ENCODE measurements at places on chromosomes 1 and 21.

- no peak for DNase-seq
These were observed 139.8 kb downstream of the SPATA17 start for GRCh38 chr1:217770918-217771317.

GRCh38 chr1:240732390-240732789 is 120.4 kb upstream of the GREM2 start:
- DNase-seq = no peak

DNA sequence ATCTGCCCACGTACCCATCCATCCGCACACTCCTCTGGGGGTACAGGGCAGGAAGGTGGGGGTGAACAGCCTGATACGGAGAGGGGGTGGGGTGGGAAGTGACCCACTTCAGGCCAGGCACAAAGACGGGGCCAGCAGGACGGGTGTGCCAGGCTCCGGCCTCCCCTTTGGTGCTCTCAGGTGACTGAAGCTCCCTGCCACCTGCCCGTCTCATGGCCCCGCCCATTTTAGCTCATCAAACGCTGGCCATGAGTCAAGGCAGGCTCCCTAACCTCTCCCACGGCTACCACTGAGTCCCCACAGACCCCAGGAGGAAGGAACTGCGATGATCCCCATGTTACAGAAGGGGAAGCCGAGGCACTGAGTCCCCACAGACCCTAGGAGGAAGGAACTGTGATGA is 109.6 kb downstream of the CRYAA start:
- DNase-seq = no peak

GRCh38 chr1:180581635-180582039 is 22.9 kb downstream of the OVAAL start:
- no peak for DNase-seq

GRCh38 chr1:37068260-37068659 is 33.9 kb upstream of the GRIK3 start:
- DNase-seq = no peak
